ENCODE measurements at places on chromosomes 12 and 14.
A peak's percentile ranks its signal among the peaks of the same experiment; 100 is the strongest.

DNA sequence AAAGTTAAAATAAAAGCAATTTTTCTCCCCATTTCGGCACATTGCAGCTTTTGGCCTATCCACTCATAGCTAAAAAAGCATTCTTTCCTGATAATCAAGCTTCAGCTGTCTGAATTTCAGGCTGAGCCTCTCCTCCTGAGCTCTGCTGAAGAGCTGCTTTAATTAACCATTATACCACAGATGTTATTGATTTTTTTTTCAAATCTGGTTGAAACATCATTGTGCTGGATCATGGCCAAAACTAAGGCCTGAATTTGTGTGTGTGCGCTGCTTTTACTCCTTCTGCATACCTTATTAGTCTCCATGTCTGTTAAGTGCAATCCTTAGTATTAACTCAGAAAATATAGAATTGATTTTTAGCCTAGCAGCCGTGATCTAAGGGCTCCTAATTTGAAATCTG is 52.3 kb downstream of the MBIP start:
- DNase-seq: no peak

DNA sequence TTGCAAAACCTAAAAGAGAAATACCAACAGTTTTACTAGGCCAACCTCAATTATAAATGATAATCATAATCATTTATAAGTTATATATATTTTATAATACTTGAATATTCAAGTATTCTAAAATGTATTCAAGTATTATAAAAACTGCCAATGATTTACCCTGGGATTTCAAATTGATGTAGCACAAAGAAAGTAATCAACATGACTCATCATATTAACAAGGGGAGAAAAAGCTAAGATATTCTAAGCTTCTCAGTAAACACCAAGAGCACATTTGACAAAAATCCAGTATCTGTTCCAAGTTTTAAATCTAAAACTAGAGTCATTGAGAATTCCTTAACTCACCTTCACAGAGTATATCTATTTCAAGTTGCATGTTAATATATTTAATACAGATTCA is 56.1 kb downstream of the CAPZA3 start:
- DNase-seq: no peak

DNA sequence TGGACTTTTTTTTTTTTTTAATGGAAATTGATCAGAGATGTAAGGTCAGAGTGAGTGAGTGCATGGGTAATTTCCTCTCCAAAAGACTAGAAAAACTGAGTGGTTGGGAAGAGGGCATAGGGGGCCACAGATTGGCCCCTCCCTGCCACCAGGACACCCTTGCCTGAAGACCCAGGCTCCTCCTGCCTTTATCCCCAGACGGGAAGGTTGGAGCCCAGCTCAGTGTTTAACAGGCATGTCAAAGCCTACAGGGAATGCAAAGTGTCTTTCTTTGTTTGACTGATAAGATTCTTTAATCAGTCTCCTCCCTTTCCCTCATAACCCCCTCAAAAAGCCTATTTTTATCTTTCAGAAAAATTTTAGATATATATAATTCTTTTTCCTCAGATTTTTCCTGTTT is 50.3 kb downstream of the IRAK3 start:
- DNase-seq: no peak

DNA sequence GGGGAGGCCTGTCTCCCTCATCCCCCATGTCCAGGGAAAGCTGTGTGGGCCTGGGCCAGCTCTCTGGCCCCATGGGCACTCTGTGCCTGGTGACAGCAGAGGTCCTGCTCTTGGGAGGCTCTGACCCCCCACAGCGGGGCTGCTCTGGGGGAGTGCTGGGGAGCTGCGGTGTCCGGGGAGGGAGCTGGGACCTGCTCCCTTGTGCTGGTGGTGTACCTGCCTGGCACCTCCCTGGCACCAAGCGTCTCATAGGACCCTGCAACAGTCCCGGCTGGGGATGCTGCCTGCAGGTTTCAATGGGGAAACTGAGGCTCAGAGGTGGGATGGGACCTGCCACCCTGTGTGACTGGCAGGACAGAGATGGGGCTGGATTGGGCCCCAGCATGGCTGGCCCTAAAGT is 111.3 kb downstream of the KIF26A start:
- DNase-seq: no peak

- DNase-seq: peak; percentile 60
Observed at GRCh38 chr12:32365473-32366064, 33.8 kb upstream of the FGD4 start.

- peak; percentile 28 for DNase-seq
Observed at GRCh38 chr14:59161561-59162175, 26.8 kb upstream of the DAAM1 start.

DNA sequence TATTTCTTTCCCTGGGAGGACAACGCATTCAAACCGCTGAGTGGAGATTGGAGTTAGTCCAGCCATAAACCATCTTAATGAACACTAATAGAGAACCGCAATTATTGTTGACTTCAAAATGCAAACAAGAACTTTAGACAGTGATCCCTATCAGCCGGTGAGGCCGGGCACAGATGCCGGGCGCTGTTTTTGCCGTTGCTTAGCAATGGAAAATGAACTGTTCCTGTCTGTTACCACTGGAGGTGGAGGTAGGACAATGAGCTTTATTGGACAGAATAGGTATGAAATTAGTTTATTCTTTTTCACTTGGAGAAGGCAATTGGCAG is 216.8 kb downstream of the TTC8 start:
- DNase-seq: no peak

DNA sequence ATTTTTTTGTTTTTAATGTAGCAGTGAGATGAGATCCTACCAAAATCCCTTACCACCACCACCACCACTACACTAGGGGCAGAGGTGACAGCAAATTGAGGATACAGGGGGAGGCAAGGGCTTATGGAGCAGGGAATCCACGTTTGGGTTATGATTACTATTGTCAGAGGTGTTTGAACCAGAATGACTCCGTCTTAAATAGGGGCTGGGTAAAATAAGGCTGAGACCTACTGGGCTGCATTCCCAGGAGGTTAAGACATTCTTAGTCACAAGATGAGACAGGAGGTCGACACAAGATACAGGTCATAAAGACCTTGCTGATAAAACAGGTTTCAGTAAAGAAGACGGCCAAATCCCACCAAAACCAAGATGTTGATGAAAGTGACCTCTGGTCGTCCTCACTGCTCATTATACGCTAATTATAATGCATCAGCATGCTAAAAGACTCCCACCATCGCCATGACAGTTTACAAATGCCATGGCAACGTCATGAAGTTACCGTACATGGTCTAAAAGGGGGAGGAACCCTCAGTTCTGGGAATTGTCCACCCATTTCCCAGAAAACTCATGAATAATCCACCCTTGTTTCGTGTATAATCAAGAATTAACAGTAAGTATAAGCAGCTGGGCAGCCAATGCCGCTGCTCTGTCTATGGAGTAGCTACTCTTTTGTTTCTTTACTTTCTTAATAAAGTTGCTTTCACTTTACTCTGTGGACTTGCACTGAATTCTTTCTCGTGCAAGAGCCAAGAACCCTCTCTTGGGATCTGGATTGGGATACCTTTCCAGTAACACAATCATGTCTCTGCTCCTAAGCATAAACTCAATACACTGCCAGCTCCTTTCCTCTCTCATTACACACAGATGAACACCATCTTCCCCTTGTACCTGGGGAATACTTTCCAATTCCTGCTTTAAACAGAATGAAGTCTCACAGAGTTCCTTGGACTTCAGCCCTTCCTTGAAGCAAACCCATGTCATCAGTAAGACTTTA is 16.7 kb upstream of the CRY1 start:
- no peak for DNase-seq

DNA sequence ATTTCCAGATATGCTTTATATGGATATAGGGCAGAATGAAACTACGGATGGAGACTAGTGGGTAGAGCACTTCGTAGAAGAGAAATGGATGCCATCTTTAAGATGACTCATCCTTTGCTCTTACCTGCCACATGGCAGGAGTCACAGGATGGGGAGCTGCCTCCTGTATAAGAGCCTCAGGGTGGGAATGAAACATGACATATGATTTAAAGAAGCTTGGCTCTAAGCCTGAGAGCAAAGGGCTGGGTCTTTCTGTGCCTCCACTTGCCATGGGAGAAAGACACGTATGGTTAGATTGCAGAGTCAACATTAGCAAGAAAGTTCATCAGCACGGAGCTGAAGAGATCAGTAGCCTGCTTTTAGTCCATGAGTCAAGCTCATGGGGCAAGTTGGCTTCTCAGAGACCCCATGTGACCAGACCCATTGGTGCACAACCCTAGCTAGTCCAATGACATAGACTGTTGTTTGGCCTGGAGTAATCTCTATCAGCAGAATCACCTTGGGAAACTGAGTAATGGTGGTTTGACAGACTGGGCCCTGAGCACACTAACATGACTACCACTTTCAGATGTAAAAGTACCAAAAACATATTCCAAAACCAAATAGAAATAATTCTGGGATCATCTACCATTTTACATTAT is 38.1 kb upstream of the IL22 start:
- DNase-seq: no peak

- DNase-seq: no peak
Observed at GRCh38 chr14:71267007-71267513, 359.8 kb downstream of the PCNX1 start.

- DNase-seq: peak; percentile 97
Observed at GRCh38 chr12:6332459-6332858, 9.4 kb downstream of the TNFRSF1A start.

DNA sequence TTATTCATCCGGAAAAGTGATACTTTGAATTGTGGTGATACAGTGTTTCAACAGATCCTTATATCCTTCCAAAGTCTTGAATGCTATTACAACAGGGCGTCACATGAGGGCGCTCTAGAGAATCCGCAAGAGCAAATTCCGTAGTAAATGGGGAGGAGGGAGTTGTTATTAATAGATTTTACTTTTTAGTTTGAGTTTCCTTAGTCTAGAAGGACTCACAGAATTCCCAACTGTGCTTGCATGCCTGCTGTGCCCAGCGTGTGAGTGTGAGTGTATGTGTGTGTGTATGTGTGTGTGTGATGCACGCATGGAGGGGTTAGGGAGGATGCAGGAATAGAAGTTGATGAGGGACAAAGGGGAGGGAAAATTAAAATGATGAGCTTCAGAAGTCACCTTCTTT is 375.3 kb downstream of the C12orf75 start:
- peak; percentile 43 for DNase-seq

DNA sequence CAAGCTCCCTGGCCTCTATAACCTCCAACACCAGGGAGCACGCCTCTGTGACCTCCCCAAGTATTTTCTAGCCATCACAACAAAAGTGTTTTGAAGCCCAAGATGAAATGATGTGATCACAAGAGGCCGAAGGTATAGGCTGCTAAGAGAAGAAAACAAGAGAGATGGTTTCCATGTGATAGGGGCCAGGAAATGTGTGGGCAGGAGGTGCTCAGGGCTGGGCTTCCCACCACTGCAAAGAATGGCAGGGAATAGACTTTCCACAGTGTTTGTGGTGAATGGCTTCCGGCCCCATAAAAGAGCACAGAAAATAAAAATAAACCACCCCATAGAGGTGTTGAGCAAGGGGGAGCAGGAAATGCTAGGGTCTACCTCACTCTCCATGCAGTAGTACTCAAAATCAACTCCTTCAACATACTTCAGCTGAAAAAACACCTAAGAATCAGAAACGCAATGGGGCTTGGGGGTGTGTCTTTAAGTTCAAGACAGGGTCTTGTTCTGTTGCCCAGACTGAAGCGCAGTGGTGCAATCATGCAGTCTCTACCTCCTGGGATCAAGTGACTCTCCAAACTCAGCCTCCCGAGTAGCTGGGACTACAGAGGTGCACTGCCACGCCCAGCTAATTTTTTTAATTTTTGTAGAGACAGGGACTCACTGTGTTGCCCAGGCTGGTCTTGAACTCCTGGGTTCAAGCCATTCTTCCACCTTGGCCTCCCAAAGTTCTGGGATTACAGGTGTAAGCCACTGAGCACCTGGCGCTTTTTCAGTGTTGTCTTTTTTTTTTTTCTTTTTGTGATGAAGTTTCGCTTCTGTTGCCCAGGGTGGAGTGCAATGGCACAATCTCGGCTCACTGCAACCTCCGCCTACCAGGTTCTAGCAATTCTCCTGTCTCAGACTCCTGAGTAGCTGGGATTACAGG is 27.1 kb downstream of the DAD1 start:
- DNase-seq: peak; percentile 57

- no peak for DNase-seq
Observed at GRCh38 chr14:95107711-95108110, 49.6 kb downstream of the DICER1 start.

DNA sequence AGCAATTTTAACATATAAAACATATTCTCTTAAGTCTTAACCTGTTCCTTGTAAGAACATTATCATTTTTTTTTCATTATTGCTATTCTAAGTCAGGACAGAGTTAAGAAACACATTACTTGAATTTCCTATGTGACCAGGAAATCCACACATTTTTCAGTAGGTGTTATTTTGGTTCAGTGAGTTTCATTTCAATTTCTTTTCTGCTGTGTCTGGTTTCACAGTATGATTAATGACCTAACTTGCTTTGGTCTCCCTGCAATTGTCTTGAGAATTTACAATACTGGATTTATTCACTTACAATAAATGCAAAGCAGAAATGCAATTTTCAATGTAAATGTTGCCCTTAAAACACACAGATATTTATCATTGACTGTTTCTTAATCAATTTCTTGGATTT is 396.9 kb upstream of the TMTC1 start:
- DNase-seq: no peak

DNA sequence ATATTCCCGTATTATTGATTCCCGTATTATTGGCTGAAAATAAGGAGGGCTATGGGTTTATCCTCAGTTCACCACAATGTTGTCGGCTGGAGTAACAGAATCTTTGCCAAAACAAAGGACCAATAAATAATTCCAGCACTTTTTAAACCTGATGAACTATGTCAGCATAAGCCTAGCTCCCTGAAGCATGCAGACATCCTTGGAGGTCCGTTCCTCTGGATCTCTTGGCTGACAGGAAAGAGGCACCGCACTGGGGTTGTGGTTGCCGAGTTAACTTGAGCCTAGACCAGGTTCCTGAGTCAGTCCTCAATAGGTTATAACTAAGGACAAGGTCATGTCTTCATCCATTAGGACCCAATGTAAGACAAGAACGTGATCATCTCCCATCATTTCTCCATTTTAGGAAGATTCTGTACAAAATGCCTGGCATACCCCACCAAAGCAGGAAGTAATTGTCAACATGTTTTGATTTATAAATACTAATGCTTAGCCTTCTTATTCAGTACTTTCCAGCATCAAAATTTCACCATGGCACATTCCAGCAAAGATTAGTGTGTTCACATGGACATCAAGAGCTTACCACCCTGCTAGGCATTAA is 36.6 kb downstream of the NID2 start:
- no peak for DNase-seq

GRCh38 chr14:28608443-28608842 is 158.1 kb upstream of the FOXG1 start:
- peak; percentile 36 for DNase-seq

DNA sequence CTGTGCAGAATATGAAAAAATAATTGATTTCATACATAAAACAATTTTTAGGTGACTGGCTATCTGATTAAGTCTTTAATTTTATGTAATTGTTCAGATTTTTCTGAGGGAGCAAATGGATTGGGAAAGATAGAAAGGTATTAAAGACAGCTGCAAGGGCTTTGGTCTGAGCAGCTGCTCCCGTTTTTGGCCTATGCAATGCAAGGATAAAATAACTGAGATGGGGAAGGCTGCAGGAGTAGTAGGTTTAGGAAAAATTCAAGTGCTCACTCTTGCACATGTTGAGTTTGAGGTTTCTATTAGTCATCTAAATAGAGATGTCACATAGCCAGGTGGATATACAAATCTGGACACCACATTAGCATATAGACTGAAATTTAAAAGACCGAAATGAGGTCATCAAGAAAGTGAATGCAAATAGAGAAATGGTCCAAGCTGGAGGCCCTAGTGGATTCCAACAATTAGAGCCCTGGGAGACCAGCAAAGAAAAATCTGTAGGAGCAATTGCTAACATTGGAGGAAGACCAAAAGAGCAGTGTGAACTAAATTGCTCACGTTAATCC is 144.0 kb downstream of the PPFIA2 start:
- DNase-seq: no peak

GRCh38 chr12:108348842-108349241 is 9.7 kb upstream of the CMKLR1 start:
- DNase-seq: no peak

Data from COLO829 (cell line).